ENCODE measurements at places on chromosomes 6 and 20.

DNA sequence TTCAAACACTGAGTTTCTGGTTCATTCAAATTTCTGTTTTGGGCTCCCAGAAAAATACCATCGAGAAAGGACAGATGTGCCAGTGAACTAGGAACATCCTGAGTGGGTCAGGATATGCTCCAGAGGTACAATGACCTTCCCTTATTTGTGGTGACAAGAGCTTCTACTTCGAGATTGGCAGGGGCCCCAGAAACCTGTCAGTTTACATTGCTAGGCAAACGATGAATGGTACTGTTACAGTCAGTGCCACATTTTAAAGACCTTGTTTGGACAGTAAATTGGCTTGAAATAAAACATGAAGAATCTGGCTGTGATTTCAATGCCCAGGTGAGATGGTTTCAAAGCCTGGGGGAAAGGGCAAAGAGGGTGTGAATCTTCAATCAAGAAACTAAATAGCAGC, 454.5 kb upstream of the ID4 start:
- DNase-seq, result no peak

DNA sequence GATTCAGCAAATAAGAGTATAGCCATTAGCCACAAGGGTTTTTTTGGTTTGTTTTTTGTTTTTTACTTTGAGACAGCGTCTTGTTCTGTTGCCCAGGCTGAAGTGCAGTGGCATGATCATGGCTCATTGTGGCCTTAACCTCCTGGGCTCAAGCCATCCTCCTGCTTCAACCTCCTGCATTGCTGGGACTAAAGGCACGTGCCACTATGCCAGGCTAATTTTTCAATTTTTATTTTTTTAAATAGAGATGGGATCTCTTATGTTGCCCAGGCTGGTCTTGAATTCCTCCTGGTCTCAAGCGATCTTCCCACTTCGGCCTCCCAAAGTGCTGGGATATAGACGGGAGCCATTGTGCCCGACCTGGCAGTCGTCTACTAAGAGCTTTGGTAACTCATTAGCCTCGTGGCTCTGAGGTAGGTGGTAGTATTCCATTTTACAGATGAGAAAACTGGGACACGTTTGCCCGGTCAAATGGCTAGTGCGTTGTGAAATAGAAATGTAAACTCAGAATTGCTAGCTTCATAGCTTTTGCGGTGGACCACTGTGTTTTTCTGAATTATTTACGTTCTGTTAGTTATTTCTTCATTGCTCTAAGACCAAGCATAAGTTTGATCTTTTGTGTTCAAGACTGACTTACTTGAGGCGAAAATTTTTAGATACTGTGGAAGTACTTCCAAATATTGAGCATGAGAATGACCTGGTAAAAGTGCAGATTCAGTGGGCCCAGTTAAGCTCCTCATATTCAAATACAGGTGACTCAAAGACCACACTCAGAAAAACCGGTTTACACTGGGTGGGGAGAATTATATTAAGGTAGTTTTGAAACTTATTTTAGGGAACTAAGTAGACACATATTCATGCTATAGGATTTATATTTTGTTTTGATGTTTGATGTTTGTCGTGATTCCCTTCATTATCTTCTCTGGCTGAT, 2.1 kb downstream of the PANK2 start:
- no peak for DNase-seq

DNA sequence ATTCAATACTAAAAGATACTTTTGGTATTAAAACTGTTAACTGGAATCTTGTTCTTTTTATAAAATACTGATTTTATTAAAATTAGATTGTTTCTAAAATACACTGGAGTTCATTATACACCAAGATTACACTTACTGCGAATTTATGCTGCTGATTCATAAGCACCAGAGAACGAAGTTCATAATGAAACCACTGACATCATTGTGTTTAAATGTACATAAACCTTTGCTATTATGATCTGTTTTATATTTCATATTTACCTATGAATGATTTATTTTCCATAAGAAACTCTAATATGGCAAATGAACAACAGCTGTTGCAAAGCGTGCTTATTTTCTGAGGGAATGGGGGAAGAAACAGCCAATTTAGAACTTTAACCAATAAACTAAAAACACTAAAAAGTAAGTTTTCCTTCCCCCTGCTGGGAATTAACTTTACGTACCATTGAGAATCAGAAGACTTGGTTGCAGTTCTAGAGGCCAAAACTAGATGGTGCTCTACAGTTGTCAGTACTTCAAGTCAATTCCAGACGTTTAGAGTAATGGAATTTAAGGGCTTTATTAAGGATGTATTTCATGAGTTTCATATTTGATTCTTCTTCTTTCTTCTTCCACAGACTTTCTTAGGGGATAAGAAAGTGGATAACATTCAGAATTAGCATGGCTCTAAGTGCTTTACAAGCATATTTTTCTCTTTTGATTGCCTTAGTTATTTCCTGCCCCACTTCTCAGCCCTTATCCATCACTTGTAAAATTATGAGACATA, 30.8 kb upstream of the COL19A1 start:
- DNase-seq, result no peak

DNA sequence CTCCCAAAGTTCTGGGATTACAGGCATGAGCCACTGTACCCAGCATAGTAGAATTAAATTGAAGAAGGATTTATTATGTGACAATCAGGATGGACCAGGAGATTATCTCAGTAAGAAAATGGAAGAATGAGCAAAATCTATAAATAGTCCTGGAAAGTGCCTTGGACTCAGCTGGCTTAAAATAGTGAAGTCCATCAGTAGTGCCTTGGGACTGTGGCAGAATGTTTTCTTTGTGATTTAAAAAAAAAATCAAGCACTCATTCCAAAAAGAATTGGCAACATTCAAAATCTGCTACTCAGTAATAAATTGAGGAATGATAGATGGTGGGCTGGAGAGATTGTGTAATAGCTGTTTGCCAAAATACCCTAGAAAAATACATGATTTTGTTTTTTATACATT, 37.0 kb upstream of the MAS1 start:
- no peak for DNase-seq

DNA sequence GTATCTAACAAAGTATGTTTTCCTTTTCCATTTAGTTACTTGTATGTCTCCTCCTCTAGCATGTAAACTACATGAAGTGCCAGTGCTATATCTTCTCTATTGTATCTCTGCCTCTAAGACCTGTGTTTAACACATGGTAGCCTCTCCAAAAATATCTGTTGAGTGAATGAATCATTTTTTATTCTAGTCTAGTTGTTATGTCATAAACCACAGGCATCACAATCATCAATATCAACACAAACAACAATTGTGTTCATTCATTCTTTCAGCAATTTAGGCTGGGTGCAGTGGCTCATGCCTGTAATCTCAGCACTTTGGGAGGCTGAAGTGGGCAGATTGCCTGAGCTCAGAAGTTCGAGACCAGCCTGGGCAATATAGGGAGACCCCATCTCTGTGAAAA, 111.6 kb upstream of the EYA4 start:
- no peak for DNase-seq

GRCh38 chr6:116059713-116060571, 749 bp downstream of the FRK start:
- DNase-seq, result no peak

DNA sequence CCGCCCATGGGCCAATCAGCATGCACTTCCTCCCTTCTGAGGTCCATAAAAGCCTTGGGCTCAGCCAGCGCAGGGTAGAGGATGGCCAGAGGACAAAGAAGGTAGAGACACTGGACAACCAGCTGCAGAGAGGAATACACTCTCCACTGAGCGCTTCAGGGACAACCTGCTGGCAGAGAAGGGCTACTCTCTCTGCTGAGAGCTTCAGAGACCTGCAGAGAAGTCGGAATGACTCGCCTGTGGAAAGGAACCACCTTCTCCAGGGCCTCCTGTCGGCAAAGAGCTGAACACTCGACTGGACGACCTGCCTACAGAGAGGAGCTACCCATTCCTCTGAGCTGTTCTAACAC, 31.4 kb upstream of the SLA2 start:
- no peak for DNase-seq

GRCh38 chr6:11770546-11771466, 7.8 kb downstream of the ADTRP start:
- DNase-seq, result peak; percentile 95

- no peak for DNase-seq
These were observed 118.8 kb downstream of the MAP3K7 start for GRCh38 chr6:90468080-90468479.

- DNase-seq, result no peak
These were observed 37.1 kb downstream of the TNFAIP3 start for GRCh38 chr6:137903933-137904821.

GRCh38 chr6:135475292-135475886, 22.2 kb downstream of the AHI1 start:
- no peak for DNase-seq

GRCh38 chr6:124941259-124941658, 21.0 kb upstream of the RNF217 start:
- no peak for DNase-seq

- no peak for DNase-seq
These were observed 25.6 kb upstream of the GABRR1 start for GRCh38 chr6:89242574-89243330.

DNA sequence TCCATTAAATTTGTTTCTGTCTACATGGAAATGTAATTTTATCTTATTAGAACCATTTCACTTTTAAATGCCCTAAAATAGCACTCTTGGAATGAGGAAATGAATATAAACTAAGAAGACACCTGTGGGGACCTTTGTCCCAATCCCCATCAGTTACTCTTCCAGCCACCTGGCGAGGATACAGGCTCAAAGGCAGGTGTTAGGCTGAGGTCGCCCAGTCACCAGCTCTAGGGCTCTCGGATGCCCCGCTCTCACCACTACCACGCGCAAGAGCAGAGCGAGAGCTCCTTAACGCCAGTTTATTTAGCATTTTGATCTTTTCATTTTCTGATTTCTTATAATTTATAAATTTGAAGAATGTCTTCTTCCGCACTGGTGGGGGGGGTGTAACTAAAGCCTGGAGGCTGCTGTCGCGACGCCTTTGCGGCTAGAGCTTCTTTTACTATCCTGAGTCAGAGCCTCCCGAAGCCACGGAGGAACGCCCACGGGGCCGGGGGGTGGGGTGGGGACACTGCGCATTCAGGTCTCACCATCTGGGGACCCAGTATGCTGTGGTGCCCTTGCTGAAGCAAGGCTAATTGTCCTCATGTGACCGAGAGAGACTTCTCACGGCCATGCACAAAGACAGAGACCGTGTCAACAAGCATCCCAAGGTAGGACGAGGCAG, 38.7 kb upstream of the AFDN start:
- no peak for DNase-seq

DNA sequence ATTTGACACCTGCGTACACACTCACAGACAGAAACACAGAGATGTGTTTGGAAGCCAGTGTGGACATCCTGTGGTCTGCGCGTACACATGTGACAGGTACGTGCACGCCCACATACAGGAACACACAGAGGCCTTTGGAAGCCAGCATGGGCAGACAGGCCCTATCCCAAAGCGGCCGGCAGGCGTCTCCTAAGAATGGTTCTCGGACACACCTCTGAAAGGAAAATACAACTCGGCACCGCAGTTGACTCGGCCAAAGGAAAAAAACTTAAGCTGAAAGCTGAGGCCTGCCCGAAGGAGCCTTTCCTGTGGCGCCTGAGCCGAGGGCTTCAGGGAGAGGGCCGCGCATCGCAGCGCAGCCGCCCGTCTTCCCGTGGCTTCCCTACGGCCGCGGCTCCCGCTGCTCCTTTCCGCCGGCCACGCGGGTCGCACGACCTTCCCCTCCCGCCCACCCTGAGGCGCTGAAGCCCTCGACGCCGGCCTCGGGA, 1.4 kb upstream of the CEP43 start:
- peak; percentile 47 for DNase-seq

- DNase-seq, result no peak
These were observed 243.1 kb upstream of the FLRT3 start for GRCh38 chr20:14580418-14581074.

- DNase-seq, result no peak
These were observed 139.1 kb upstream of the KCNG1 start for GRCh38 chr20:51162015-51162414.

DNA sequence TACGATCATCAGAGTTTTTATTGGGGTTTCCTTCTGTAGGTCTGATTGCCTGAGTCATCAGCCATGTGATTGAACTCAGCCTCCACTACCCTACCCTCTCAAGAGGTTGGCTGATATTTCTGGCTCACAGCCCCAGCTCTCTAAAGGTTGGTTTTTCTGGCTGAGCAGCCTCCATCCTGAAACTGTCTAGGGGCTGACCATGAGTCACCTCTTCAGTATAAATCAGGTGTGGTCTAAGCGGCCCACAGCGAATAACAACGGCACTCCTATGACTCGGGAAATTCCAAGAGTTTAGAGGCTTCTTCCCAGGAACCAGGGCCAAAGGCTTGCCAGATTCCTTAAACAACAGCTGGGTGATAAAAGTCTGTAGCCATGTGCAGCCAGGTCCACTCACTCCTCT, 115.5 kb downstream of the SOD2 start:
- DNase-seq, result no peak

- no peak for DNase-seq
These were observed 8.7 kb downstream of the CDS2 start for GRCh38 chr20:5135363-5136012.

DNA sequence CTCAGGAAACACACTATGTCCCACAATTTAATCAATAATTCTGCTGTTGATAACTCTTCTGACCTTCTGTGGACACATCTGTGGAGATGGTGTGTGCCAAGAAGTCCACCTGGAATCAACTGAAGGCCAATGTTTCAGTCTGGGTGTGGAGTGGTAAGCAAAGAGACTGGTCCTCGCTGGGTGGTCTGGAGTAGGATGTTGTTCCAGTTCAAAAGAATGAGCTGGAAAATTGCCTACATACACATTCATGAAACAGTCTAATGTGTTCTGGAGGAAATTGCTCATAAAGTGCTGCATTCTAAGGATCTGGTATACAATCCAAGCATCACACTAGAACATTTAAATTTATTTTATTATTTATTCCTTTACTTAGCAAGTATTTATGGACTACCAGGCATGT, 33.9 kb upstream of the TBX18 start:
- DNase-seq, result no peak

DNA sequence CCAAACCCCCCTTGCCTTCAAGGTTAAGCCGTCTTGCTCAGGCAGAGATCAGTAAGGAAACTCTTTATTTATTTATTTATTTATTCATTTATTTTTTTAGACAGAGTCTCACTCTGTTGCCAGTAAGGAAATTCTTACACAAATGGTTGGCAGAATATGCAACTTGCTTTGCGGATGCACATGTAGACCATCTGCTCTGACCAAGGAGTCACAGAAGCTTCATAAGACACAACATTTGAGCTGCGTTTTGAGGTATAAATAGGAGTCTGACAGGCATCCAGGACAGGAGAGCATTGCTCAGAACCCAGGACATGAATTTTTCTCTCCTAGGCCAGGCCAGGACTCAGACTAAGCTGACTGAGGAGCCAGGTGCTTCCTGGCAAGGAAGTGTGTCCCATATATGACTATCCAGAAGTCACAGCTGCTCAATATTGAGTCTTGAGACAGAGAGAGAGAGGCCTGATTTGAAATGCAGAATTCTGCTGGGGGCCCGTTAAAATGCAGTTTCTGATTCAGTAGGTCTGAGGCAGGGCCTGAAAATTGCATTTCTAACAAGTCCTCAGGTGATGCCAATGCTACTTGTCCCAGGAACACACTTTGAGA, 43.9 kb downstream of the HLA-A start:
- DNase-seq, result no peak
